Activated CD4-positive, alpha-beta T cell treated with anti-CD3 and anti-CD28 coated beads, Interleukin-2, Interleukin-6, amounts not matched to agents 100 ng/mL and 50 ng/mL, durations not matched to agents 16 hours and 8 hours (primary cell): ENCODE measurements at places on chromosomes 12 and 14.
A peak's percentile ranks its signal among the peaks of the same experiment; 100 is the strongest.

DNA sequence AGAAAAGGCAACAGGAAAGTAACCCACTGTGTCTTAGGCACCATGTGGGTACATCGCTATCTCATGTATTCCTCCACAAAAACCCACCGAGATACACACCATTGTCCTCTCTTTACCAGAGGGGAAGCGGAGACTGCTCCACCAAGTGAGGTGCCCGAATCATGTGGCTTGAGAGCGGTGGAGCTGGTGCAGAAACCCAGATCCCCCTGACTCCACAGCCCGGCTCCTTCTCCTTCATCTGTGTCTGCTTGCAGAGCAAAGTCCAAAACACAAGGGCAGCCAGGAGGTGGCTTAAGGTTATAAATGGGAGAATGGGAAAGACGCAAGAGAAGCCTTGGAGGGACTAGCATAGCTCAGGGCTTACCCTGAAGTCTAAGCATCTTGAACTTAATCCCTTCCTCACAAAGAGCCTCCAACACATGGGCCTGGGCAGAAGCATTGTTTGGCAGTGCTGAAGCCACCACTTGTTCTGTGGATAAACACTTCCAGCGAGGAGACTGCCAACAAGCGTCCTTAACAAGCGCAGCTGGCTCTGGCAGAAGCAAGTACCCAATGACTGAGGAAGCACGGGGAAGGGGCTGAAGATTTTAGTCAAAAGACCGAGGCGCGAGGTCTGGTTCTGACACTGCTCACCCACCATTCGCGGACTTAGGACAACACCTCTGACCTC lies 83.0 kb downstream of the TTC7B start:
- no peak for DNase-seq

- DNase-seq: no peak
Observed at GRCh38 chr12:49966511-49967041, 4.9 kb downstream of the AQP5 start.

- DNase-seq: no peak
Observed at GRCh38 chr14:82757776-82758175, 1224.1 kb upstream of the SEL1L start.

GRCh38 chr14:21978184-21978998 lies 304.8 kb upstream of the OR4E1 start:
- DNase-seq: peak; percentile 79

GRCh38 chr12:93712200-93712599 lies 35.0 kb downstream of the CRADD start:
- DNase-seq: no peak

DNA sequence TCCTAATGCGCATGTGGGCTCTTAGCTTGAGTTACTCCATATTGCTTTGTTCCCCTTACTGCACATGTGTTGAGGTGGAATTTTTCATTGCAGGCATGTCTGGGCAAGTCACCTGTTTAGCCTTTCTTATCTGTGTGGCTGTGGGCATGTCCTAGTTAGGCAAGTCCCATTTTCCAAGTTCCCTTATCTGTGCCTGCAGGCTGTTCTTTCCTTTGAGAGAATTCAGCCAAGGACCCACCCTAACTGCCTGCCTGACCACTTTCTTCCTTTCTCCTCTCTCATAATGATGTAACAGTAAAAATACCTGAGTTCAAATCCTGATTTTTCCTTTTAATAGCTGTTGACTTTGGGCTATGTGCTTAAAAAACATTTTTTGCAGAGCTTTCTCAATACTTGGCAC lies 870.6 kb downstream of the NRXN3 start:
- DNase-seq: no peak

- DNase-seq: no peak
Observed at GRCh38 chr12:132503618-132504204, 13.8 kb downstream of the FBRSL1 start.

DNA sequence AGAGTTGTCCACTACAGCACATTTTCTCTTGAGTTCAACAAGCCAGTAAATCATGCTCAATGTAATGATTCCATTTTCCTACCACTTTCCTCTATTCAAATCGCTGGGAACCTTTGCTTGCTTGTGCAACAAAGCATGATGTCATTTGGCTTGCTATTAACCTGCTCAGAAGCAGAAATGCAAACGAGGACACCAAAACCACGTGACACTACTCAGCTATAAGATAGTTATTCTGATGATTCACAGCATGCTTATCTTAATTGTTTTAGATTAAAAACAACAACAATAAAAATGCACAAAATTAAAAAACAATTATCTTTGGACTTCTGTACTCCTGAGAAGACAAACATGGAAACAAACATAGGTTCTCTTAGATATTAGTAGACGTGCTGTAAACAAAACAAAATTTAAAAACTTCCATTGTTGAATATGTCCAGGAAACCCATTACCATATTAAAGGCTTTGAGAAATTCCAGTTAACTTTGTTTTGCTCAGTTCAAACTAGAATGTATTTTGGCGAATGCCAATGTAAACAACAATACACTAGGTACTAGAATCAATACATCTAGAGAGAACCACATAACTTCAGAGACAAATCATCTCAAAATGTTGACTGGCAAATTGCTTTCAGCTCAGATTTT lies 77.5 kb upstream of the KRAS start:
- DNase-seq: no peak

DNA sequence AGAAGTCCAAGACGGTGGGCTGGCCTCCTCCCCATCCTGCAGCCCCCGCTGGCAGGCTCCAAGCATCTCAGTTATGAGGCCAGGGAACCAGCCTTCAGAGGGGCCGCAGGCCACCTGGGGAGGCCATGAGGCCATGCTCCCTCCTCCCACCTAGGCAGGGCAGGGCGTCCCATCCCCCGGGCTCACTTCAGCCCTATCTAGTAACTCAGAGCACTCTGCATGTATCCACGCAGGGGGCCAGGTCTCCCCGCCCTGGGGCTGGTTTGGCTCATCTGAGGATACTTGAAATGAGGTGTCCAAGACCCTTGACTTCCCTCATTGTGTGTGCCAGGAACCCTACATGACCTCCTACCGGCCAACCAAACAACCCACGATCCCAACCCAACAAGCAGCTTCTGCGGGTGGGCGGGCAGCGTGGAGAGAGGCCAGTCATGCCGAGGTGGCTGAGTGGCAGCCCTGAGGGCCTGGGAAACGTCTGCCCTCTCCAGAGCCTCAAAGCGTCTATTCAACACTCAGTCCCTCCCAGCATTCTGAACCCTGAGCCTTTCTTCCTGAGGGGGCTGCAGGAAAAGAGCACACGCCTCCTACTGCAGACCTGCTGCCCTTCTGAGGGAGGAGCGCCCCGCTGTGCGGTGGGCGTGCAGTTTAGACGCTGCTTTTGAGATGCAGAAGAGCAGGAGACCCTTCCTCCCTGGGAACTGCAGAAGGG lies 16.8 kb downstream of the ISCA2 start:
- no peak for DNase-seq

DNA sequence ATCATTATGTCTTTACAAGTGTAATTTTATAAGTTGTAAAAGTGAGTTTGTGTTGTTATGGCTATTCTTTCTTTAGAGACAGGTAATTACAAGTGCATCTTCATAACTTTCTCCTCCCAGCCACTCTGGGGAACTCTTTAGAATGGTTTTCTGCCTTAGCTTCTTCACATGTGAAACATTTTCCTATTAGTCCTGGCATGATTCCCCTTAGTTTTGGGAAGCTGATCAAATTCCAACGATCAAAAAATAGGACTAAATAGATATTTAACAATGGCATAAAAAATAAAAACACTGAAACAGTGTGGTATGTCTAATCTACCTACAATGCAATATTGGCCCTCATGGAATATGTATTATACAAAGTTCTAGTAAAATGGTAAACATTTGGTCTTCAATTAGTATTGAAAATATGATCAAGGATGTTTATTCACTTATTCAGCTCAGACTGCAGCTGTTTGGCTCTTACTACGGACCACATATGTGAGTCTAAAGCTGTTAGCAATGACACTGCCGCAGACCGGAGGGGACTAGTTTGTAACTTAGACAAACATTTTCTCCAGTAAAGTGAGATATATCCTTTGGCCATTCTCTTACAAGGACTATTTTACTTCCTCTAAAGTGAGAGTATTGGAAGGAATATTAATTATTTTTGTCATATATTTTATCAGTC lies 890.8 kb upstream of the USP15 start:
- no peak for DNase-seq

DNA sequence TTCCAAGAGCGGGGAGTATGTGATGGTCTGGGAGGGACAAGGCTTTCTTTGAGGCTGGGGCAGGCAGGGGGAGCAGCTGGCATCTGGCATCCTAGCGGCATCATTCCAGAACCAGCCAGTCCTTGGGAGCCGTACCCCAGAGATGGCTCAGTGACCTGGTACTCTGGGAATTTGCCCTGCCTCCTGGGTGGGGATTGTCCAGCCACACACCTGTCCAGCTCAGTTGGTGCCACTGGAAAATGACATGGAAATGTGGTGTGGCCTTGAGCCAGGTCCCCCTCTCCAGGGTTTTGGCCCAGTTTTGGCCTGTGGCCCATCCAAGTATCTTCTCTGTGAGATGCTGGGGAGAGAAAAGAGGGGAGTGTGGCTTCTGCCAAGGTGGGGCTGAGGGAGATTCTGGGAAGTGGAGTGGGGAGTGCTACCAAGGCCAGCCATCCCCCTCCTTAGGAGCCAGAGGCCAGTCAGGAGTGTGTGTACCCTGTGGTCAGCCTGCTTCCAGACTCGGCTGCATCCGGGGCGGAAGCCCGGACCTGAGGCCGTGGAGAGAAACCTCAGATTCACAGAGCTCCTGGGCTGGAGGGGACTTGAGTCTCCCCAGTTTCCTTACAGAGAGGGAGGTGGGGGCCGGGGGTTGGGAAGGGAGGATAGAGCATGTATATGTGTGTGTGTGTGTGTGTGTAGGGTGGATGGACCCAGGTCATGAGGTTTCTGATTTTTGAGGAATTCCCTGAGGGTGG lies 14.7 kb upstream of the KRT80 start:
- DNase-seq: no peak

GRCh38 chr12:89358805-89359204 lies 6.5 kb upstream of the DUSP6 start:
- no peak for DNase-seq

GRCh38 chr12:127411166-127411915 lies 855.6 kb upstream of the TMEM132C start:
- DNase-seq: no peak

DNA sequence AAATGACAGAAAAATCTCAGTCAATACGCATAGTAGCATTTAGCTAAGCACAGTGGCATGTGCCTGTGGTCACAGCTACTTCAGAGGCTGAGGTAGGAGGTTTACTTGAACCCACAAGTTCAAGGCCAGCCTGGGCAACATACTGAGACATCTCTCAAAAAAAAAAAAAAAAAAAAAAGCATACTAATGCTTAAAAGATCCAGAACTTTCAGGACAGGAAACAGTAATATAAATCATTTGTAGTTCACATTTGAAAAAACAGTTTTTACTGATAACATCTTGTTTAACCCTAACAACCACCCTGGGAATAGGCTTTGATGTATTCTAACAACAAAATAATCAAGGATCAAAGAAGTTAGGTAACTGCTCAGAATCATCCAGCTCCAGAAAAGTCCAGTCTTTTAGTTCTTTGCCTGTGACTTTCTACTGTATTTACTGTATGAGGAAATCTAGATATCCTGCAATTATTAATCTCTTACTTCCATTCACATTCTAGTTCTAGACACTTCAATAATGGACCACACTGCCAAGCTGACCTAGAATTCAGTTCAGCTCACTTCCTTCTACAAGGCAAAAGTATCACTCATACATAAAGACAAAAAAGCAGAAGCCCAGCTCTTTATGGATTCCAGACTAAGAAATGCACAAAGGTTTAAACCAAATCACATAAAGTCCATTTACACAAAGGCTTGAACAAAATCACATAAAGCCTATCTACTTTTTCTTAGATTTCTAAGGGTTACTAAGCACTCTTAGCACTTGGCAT lies 28.5 kb downstream of the PAWR start:
- DNase-seq: no peak

- peak; percentile 3 for DNase-seq
Observed at GRCh38 chr12:8483079-8483478, 27.3 kb downstream of the CLEC6A start.

DNA sequence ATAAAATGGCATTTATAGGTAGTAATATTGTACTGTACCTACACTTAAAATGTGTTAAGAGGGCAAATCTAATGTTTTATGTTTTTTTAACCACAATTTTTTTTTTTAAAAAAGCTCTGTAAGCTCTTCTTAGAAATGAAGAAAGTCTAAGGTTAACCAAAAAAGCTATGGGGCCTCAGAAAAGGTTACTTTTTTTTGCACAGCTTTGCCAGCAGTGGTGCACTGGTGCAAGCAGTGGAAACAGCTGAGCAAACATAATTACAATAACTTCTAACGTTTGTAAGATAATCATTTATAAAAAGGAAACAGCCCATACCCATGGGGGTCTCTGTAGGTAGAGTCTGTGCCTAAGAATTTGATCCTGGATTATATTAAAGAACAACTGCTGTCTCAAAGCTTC lies 85.1 kb upstream of the NID2 start:
- no peak for DNase-seq

DNA sequence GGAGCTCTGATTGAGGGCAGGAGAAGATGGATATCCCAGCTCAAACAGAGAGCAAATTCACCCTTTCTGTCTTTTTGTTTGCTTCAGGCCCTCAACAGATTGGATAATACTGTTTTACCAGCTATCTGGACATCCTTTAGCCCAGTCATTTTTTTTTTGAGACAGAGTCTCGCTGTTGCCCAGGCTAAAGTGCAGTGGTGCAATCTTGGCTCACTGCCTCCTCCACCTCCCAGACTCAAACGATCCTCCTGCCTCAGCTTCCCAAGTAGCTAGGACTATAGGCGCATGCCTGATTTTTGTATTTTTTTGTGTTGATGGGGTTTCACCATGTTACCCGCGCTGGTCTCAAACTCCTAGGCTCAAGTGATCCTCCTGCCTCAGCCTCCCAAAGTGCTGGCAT lies 40.8 kb downstream of the ARF6 start:
- DNase-seq: no peak

DNA sequence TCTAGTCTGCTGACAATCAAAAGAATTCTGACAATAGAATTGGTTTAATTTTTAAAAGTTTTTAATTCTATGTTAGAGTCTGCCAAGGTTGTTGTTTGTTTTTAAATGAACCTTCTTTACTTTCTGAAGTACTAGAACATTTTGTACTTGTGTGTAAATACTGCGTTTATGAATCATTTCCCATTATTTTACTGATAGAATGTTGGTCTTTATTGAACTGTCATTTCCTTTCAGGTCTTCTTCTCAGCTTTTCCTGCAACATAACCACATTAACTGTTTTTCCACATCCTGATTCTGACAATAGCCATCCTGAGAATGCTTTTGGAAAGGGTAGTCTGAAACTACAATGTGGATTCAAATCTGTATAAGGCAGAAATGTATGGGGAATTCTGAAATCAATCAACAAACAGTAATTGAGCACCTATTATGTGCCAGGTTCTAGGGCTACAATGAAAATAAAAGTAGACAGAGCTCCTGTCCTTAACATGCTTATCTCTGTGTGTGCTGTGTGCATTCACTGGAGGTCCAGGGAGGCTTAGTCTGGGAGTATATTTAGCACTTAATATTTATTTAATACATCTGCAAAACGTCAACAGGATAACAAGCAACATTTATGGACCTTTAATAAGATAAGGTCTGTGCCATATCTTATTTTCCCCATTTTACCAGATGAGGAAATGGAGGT lies 73.1 kb upstream of the SLC38A2 start:
- peak; percentile 29 for DNase-seq
